ENCODE measurements at places on chromosomes 2 and 18.

DNA sequence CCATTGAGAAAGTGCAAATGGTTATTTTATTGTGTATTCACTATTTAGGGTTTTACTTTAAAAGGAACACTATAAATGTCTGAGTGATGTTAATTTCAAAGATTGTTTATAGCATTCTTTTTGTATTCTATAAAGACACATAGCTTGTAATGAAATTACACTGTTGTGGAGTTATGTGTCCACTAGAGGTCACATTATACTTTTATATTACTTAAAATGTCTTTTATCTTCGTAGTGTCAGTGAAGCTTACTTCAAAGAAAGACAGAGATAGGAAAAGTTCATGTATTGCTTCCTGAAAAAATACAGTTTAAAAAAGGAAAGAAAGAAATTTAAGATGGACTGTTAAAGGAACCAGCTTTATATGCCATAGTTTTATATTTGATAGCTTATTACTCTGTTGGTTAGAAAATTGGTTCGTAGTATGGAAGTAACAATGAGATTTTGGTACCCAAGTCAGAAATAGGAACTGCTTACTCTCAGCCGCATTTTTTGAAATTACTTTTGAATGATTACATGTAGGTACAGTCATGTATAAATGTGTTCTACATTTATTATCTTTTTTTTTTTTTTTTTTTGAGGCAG lies 20.5 kb downstream of the APLF start:
- DNase-seq: no peak

GRCh38 chr2:8582651-8583399 lies 99.0 kb upstream of the ID2 start:
- DNase-seq: no peak

- DNase-seq: no peak
Observed at GRCh38 chr18:5475267-5475666, 68.5 kb downstream of the EPB41L3 start.

GRCh38 chr2:18889565-18890332 lies 300.4 kb upstream of the NT5C1B start:
- no peak for DNase-seq

GRCh38 chr2:232897598-232898408 lies 27.7 kb downstream of the SNORC start:
- no peak for DNase-seq

- no peak for DNase-seq
Observed at GRCh38 chr2:240326246-240326645, 109.2 kb upstream of the GPC1 start.

DNA sequence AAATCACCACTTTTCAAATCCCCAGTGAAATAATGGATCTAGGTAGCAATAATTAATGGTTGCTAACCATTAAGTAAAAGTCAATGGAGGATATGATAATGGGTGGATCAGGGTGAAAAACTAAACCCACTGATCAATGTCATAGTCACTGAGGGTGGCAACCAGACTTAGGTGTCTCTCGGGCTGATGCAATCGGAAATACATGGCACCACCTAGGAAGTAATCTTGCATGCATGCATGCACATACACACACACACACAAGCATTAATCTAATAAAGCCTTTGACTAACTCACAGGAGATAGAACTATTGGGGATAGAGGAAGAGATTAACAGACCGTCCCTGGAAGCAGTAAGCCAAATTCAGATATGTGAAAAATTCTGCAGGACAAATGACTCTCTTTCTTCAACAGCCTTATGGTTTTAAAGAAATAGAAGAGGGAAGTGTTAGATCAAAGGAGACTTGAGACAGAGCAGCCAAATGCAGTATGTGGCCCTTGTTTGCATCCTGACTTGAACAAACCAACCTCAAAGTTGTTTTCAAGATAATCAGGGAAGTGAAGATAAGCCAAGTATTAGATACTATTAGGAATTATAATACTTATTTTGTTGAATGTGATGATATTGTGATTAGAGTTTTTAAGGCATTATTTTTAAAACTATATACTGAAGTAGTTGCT lies 186.0 kb upstream of the RMP24 start:
- DNase-seq: no peak

DNA sequence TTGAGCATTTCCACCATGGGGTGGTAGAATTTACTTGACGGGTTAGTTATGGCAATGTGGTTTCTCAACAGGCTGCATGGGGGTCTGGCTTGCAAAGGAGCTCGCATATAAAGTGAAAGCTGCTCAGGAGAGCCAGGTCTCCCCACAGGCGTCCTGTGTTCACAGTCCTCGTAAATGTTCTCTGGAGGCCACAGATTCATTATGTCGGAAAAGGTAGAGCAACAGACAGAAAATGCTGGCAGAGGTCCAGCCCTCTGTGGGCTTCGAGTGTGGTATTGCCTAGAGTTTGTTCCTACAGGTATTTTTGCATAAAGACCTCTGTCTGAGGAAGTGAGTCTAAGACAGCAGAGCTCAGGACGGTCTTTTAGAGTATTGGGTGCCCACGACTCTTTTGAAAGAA lies 96.4 kb downstream of the CDCA7 start:
- peak; percentile 8 for DNase-seq

GRCh38 chr2:218290316-218291261 lies 1.7 kb downstream of the TMBIM1 start:
- no peak for DNase-seq

GRCh38 chr2:216694082-216694825 lies 1.1 kb downstream of the IGFBP5 start:
- DNase-seq: peak; percentile 18

GRCh38 chr18:903701-904100 lies 970 bp upstream of the ADCYAP1 start:
- DNase-seq: no peak
